ENCODE measurements at places on chromosomes 3 and 15. TPM values are rescaled to one million over a fixed set of nuclear protein-coding genes. Genes with fewer than 3 reads are reported as not detected.

GRCh38 chr3:46881596-46882376 is 4.3 kb downstream of the PTH1R start:
- DNase-seq = no peak

- DNase-seq = no peak
Observed at GRCh38 chr3:73774645-73775044, 149.9 kb upstream of the PDZRN3 start.

Gene PAQR5
- total RNA-seq = under 0.01 TPM

GRCh38 chr15:74840851-74841775 is 1.8 kb downstream of the ULK3 start:
- DNase-seq = no peak

DNA sequence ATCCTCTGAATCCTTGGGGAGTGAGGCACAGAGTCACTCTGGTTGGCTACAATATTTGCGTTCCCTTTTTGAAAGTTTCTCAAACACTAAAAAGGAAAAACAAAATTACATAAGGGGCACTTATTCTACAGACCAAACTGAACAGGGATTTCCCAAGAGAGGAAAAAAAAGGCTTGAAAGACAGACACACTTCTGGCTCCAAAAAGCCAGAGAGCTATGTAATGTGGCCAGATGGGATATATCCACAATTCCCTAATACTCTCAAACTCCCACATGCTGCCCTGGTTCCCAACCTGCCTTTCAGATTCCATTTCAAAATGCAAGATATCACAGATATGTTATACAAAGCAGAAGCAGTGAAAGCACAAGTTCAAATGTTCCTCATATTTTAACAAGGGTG is 1.6 kb downstream of the FRMD4B start:
- DNase-seq = no peak

Gene SENP5
- total RNA-seq = 37.7 TPM

Data from G401 (cell line).